Kidney (tissue), 22 donors: ENCODE measurements at places on chromosomes 13 and 19. TPM values are rescaled to one million over a fixed set of nuclear protein-coding genes. Genes with fewer than 3 reads are reported as not detected.
A peak's percentile ranks its signal among the peaks of the same experiment; 100 is the strongest.

- H3K27ac ChIP-seq, result no peak overlapping the region
- H3K27me3 ChIP-seq, result no peaks in the 10 kb centered on the region
- DNase-seq, result no peak
Measured at GRCh38 chr19:39515551-39516191, 732 bp downstream of the SELENOV start.

PDX1 gene
- not detected for total RNA-seq

DNA sequence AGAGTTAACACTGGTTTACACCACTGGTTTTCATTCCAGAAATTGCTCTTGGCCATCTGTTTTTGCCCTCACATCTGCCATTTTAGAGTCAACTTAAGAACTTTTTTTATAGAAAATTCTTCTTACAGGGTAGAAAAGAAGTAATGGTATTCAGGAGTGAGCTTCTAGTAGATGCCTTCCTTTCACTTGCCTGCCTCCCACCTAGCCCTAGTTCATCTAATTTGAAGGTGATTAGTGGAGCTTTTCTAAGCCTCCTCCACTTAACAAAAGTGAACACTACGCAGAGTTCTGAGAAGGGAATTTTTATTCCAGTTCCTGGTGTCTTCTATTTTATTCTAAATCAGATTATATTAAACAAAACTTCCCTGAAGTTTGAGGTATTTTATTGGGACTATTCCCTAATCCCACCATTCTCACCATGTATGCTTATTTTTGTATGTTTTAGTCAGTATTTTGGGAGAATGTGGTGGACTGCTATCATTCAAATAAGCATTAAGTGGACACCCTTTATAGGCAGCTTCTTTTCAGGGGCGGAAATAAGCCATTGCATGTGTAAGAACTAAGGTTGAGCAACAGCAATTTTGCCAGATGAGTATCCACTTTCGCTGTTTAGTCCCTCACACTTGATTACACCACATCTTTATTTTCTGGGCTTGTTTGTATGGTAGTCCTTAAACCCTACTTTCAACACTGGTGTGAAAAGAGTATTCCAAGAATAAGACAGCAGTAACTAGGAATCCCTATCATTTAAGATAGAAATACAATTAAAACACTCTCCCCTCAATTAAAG, 156.9 kb downstream of the ENOX1 start:
- H3K27ac ChIP-seq, result no peak overlapping the region
- DNase-seq, result no peak
- no peak overlapping the region for H3K4me3 ChIP-seq
- H3K27me3 ChIP-seq, result no peaks in the 10 kb centered on the region

- H3K36me3 ChIP-seq, result no peaks in the 10 kb centered on the region
- H3K27me3 ChIP-seq, result peaks cover 24% of the 10 kb centered on the region
- no peak overlapping the region for H3K27ac ChIP-seq
Measured at GRCh38 chr13:83881140-83881684, 1.1 kb downstream of the SLITRK1 start.

- DNase-seq, result no peak
- no peaks in the 10 kb centered on the region for H3K27me3 ChIP-seq
- H3K4me1 ChIP-seq, result no peaks in the 10 kb centered on the region
- no peak overlapping the region for H3K4me3 ChIP-seq
Measured at GRCh38 chr13:109154146-109154545, 524.7 kb downstream of the MYO16 start.

IQCN gene
- total RNA-seq, result 6.3 TPM

KLK12 gene
- not detected for total RNA-seq

KIR2DL1 gene
- total RNA-seq, result 0.25 TPM

NALCN gene
- 2.4 TPM for total RNA-seq

SIGLECL1 gene
- not detected for total RNA-seq

NMRK2 gene
- 0.69 TPM for total RNA-seq

TNNT1 gene
- total RNA-seq, result not detected

DNA sequence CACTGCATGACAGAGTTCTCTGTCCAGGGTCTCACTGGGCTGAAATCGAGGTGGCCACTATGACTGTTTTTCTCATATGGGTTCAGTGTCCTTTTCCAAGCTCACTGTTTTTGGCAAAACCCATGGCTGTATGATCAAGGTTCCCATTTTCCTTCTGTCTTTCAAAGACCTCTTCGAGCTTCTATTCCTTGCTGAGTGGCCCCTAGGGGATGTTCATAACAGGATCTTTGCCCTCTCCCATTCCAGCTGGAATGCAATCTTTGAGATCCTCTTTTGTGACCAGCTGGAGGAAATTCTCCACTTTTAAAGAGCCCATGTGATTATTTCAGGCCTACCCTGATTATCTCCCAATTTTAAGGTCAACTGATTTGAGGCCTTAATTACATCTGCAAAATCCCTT, 572.5 kb upstream of the SLC10A2 start:
- DNase-seq, result no peak
- no peaks in the 10 kb centered on the region for H3K36me3 ChIP-seq
- H3K27ac ChIP-seq, result no peak overlapping the region
- no peaks in the 10 kb centered on the region for H3K4me1 ChIP-seq
- no peak overlapping the region for H3K4me3 ChIP-seq
- no peaks in the 10 kb centered on the region for H3K27me3 ChIP-seq

DNA sequence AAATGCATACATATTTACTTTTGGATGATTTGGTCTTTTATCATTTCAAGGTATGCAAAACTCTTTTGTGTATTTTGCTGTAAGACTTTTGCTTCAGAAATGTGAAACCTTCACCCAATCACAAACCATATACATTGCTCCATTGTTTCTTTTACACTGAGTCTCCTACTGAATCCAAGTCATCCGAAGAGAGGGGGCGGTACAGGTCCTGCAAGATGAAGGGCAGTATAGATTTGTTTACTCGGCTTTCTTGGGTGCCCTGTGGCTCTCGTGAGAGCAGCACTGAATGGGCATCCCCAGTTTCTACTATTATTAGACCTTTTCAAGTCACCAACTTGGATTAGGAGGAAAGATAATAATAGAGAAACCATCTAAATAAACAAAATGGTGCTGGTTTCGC, 280.6 kb downstream of the DCLK1 start:
- no peaks in the 10 kb centered on the region for H3K27me3 ChIP-seq
- H3K27ac ChIP-seq, result no peak overlapping the region
- H3K36me3 ChIP-seq, result no peaks in the 10 kb centered on the region

GRCh38 chr13:40061466-40062450, 406.3 kb downstream of the COG6 start:
- no peaks in the 10 kb centered on the region for H3K27me3 ChIP-seq
- H3K36me3 ChIP-seq, result no peaks in the 10 kb centered on the region
- DNase-seq, result no peak
- H3K4me1 ChIP-seq, result no peaks in the 10 kb centered on the region

CYP2A7 gene
- total RNA-seq, result not detected

GRCh38 chr13:37375724-37376123, 222.8 kb downstream of the POSTN start:
- no peaks in the 10 kb centered on the region for H3K27me3 ChIP-seq
- H3K4me1 ChIP-seq, result no peaks in the 10 kb centered on the region

CGB2 gene
- total RNA-seq, result not detected

FXYD1 gene
- total RNA-seq, result 31.8 TPM

GRCh38 chr19:14530005-14530348, 583 bp downstream of the TECR start:
- no peaks in the 10 kb centered on the region for H3K27me3 ChIP-seq
- H3K4me1 ChIP-seq, result no peaks in the 10 kb centered on the region
- peak overlapping the region; percentile 99 for H3K27ac ChIP-seq
- DNase-seq, result no peak
- H3K4me3 ChIP-seq, result peak overlapping the region; percentile 98

SOHLH2 gene
- total RNA-seq, result 0.54 TPM

TMEM145 gene
- total RNA-seq, result not detected

IL12RB1 gene
- total RNA-seq, result 3.2 TPM

REEP6 gene
- total RNA-seq, result 9.6 TPM

DNA sequence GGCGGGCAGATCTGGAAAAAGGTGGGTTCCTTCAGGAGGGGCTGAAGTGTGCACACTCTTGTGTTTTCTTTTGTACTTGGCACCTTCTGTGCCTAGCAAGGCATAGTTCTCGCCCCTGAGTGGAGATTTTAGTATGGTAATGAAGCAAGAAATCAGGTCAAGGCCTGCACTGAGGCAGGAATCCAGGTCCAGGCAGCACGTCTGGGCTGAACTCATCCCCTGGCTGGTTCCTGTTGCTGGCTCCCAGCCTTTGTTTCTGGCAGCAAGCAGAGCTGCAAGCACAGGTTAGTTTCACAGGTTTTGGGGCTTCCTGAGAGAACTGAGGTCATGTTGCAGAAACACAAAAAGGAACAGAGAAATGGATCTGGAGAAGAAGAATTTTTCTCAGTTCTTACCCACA, 21.2 kb downstream of the SIGLEC7 start:
- H3K36me3 ChIP-seq, result no peaks in the 10 kb centered on the region
- H3K4me3 ChIP-seq, result no peak overlapping the region
- H3K27ac ChIP-seq, result no peak overlapping the region
- no peaks in the 10 kb centered on the region for H3K4me1 ChIP-seq
- DNase-seq, result no peak

- DNase-seq, result no peak
- H3K27me3 ChIP-seq, result no peaks in the 10 kb centered on the region
- no peak overlapping the region for H3K4me3 ChIP-seq
- H3K4me1 ChIP-seq, result peaks cover 5% of the 10 kb centered on the region
Measured at GRCh38 chr19:52935434-52935833, 12.2 kb upstream of the ZNF888 start.

MBD3L2 gene
- total RNA-seq, result not detected

DNA sequence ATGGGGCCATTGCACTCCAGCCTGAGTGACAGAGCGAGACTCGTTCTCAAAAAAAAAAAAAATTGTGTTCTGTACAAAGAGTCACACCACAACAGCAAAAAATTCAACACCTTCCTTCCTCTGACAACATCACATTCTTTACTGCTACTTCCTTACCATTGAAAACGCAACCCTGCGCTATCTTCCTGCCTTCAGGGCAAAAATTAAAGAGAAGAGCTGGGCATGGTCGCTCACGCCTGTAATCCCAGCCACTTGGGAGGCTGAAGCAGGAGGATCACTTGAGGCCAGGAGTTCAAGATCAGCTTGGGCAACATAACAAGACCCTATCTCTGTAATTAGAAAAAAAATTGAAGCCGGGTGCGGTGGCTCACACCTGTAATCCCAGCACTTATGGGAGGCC, 9.4 kb upstream of the ZNF444 start:
- H3K27me3 ChIP-seq, result no peaks in the 10 kb centered on the region
- H3K4me3 ChIP-seq, result no peak overlapping the region
- DNase-seq, result no peak
- H3K4me1 ChIP-seq, result no peaks in the 10 kb centered on the region

DNA sequence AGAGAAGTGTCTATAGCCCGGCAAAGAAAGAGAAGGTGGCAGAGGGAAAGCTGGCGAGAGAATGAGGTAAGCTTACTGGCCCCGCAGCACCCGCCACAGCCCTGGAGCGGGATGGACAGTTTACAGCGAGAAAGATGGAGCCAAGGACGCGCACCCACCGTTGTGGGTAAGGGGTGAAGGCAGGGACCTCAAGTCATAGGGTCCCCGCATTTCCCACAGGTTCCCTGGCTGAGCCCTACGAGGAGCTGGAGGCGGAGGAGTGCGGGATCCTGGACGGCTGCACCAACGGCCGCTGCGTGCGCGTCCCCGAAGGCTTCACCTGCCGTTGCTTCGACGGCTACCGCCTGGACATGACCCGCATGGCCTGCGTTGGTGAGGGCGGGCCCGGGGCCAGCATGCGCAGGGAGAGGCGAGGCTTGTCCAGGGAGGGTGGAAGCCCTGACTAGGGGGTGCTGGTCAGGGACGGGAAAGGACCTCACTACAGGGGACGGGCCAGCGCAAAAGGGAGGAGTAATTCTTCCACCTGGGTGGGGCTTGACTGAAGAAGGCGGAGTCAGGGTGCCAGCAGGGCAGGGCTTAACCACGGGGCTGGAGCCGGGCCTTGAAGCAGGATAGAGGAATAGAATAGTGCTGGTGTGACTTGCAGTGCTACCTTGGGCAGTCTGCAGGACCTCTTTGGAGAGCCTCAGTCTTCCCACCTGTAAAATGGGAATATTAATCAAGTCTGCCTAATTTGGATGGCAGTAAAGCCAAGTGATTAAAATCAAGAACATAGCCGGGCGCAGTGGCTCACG, 26.5 kb downstream of the LTBP4 start:
- H3K27ac ChIP-seq, result no peak overlapping the region
- no peak overlapping the region for H3K4me3 ChIP-seq
- DNase-seq, result no peak

DNA sequence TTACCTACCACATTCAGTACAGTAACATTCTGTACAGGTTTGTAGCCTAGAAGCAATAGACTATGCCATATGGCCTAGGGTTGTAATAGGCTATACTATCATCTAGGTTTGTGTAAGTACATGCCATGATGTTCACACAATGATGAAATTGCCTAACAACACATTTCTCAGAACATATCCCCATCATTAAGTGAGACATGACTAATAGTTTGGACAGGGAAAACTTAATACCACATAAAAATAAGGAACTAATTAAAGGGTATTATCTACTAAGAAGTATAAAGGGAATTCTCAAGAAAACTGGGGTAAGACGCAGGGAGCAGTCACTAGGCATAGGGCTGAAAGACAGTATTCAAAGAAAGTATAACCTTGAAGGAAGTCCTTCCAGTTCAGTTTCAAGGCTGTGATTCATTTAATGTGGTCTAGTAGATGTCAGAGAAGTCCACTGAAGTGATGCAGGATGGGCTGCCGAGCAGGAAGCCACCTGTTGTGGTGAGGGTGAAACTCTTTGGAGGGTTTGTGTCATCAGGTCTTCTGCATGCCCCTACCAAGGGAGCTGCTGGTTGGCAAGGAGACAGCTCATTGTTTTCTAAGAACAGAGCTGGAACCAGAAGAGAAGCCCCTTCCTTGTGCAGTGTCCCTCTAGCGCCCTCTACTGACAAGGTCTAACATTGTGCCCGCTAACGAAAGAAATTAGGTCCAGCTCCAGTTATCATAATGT, 122.9 kb downstream of the OLFM4 start:
- no peaks in the 10 kb centered on the region for H3K27me3 ChIP-seq
- DNase-seq, result peak; percentile 77
- no peak overlapping the region for H3K27ac ChIP-seq
- H3K4me1 ChIP-seq, result no peaks in the 10 kb centered on the region
- no peak overlapping the region for H3K4me3 ChIP-seq
- H3K36me3 ChIP-seq, result no peaks in the 10 kb centered on the region

- no peak overlapping the region for H3K27ac ChIP-seq
- no peaks in the 10 kb centered on the region for H3K36me3 ChIP-seq
- H3K27me3 ChIP-seq, result no peaks in the 10 kb centered on the region
- DNase-seq, result no peak
- no peak overlapping the region for H3K4me3 ChIP-seq
Measured at GRCh38 chr19:36456831-36457230, 32.5 kb downstream of the ZNF566 start.

DNA sequence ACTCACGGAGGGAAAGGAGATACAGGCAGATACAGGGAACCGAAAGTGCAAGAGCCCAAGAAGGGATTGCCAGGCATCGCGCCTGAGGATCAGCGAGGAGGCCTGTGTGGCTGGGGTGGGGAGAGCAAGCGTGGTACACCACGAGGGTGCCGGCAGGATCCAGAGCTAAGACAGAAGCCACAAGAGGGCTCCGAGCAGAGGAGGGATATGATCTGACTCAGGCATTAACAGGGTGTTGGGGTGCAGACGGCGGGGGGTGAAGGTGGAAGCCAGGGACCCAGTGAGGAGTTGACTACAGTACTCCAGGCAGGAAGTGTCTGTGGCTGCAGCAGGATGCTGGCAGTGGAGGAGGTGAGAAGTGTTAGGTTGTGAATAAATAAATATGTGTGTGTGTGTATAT, 5.4 kb upstream of the PPP1R37 start:
- no peaks in the 10 kb centered on the region for H3K27me3 ChIP-seq
- peaks cover 8% of the 10 kb centered on the region for H3K4me1 ChIP-seq
- DNase-seq, result no peak
- no peak overlapping the region for H3K4me3 ChIP-seq
- no peak overlapping the region for H3K27ac ChIP-seq
- peaks cover 4% of the 10 kb centered on the region for H3K36me3 ChIP-seq

TSHZ3 gene
- 8.4 TPM for total RNA-seq
